ENCODE measurements at places on chromosomes 5 and 9.

GRCh38 chr9:116234081-116234480 is 80.5 kb downstream of the PAPPA start:
- no peak for DNase-seq

GRCh38 chr5:107512029-107512428 is 158.7 kb downstream of the EFNA5 start:
- DNase-seq: no peak

DNA sequence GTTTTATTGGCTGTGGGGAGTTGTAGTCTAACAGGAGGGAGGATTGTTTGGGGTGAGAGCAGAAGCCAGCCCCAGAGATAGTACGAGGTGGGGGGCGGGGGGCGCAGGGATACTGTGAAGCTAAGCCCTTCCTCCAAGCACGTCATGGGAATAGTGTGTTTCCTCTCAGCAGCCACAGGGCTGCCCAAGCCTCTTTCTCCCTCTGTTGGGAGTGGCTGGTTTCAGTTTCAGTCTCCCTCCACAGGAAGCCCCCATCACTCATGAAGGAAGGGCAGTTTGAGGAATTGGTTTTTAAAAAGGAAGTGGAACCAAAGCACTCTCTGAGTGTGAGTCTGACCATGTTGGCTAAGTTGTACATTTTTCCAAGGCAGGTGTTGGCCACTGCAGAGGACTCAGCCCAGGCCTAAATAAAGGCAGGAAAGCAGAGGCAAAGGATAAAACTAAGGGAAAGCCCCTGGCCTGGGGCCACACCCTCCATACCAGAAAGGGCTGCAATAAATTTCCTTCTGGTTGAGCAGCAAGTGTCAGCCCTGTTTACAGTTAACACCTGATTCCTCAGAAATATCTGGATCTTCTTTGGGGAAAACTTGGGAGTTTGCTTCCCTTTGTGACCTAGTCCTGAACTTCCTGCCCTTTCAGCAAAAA is 3.2 kb downstream of the RAB24 start:
- no peak for DNase-seq

DNA sequence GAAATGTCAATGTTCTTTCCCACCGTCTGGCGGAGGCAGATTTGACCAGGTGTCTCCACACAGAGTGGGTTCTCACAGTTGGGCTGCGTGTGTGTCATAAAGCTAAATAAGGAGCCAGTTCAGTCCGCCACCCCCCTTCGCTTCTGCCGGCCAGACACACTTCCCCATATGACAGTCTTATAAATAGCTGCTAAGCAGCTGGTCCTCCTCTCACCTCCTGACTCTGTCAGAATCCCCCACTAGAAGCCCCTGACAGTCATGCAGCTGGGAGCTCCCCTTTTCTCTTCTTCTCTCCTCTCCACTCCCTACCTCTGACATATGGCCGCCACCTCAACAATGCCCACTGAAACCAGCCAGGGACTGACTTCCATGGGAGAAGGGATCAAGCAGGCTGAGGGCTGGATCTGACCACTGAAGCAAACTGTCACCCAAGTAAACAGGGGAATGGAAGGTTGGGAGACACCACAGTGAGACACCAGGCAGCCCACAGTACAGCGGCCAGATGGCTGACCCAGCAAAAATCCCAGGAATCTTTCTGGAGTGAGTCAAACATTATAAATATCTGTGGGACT is 141.9 kb upstream of the EFNA5 start:
- DNase-seq: no peak

- DNase-seq: peak; percentile 47
Measured at GRCh38 chr5:137506296-137506695, 7.2 kb upstream of the SPOCK1 start.

DNA sequence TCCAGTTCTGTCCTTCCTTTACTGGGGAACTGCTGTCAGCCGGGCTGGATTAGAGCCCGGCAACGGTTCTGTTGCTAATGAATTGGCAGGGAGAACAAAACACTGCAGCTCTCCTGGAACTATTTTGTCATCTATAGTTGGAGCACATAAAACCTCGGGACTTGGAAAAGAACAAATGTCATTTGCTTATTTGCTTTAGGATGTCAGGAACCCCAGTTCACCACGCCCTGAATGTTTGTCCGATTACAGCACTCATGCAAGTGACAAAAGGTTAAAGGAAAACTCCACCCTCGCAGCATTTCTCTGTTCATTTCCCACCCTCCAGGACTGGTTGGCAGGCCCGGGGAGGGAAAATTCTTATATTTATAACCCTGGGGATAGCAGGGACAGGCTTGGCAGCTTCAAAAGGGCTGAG is 66.4 kb upstream of the PLPP1 start:
- no peak for DNase-seq

GRCh38 chr9:135000647-135001245 is 83.0 kb upstream of the FCN1 start:
- DNase-seq: no peak

DNA sequence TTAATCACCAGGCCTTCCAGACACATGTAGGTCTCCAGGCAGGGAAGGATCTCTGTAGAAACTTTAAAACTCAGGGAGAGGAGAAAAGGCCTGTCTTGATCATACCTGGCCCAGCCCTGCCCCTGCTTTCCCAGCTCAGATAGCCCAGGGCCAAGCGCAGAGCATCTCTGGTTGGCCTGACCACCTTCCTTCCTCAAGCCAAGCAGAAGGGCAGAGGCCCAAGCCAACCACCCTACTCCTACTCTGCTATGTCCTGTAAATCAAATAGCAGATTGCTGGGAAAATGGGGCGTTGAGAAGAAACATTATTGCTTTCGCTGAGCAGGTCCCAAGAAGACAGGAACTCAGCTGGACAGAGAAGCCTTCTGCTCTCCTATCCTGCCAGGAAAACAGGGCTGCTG is 14.3 kb downstream of the ENHO start:
- no peak for DNase-seq

GRCh38 chr5:154714266-154714986 is 40.8 kb upstream of the LARP1 start:
- no peak for DNase-seq

GRCh38 chr5:154202379-154203260 is 12.1 kb downstream of the GALNT10 start:
- DNase-seq: no peak
